ENCODE measurements at places on chromosomes 13 and 19.

- DNase-seq, result no peak
Observed at GRCh38 chr19:16076958-16077611, 790 bp downstream of the TPM4 start.

GRCh38 chr13:95862408-95862807 lies 185.5 kb downstream of the DNAJC3 start:
- no peak for DNase-seq

DNA sequence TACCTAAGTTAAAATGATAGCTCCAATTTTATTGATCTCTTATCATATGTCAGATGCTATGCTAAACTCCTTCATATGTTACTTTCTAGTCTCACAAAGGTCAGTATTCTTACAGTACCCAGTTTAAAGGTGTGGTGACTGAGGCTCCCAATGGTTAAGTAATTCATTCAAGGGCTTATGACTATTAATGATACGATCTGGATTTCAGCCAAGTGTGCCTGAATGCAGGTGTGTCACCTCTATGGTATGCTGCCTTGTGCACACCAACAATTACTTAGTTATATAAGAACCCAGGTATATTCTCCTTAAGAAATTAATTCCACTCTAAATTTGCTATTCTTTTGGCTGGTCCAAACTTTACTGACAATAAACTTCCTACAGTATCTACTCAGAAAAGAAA lies 84.6 kb upstream of the TRPC4 start:
- DNase-seq, result no peak

- no peak for DNase-seq
Observed at GRCh38 chr19:58558623-58559274, 338 bp upstream of the UBE2M start.

GRCh38 chr19:49017666-49018351 lies 918 bp upstream of the LHB start:
- no peak for DNase-seq

DNA sequence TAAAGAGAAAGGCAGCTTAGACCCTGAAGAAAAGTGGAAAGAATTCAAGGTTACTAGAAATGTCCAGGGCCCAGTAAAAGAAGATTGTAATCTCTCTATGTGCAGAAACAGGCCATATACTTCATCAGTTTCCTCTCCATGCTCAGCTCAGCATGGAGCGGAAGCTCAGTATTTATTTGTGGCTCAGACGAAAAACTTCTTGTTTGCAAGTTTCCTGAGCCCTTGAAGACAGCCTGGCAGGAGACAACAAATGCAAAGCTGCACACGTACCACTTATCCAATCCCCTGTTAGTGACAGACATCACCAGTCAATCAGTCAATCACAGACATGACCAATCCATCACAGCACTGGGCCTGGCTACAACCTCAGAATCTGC lies 8.1 kb upstream of the KLF2 start:
- DNase-seq, result no peak

DNA sequence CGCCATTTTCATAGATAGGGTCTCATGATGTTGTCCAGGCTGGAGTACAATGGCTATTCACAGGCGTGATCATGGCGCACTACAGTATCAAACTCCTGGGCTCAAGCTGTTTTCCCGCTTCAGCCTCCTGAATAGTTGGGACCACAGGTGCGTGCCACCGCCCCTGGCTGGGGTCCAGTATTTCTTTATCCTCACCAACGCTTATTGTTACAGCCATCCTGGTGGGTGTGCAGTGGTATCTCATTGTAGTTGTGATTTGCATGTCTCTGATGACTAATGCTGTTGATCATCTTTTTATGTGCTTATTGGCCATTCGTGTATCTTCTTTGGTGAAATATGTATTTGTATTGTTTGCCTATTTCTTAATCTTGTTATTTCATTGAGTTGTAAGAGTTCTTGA lies 49.0 kb downstream of the SIPA1L3 start:
- no peak for DNase-seq

DNA sequence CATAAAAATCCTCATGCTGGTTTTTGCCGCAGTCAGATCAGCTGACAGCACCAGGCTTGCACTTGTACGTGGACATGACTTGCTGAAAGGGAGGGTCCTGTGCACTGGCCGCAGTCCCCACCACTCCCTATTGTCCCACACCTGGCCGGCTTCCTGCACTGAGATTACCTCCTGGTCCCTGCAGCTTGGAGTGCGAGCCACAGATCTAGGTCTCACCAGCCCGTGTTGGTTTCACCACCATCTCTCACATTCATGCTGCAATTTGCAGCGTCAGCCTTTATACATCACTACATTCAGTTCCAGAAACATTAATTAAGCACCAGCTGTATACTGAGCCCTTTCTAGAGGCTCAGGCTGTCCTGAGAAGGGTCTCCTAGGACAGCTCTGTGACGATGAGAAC lies 15.0 kb upstream of the CD22 start:
- DNase-seq, result no peak

DNA sequence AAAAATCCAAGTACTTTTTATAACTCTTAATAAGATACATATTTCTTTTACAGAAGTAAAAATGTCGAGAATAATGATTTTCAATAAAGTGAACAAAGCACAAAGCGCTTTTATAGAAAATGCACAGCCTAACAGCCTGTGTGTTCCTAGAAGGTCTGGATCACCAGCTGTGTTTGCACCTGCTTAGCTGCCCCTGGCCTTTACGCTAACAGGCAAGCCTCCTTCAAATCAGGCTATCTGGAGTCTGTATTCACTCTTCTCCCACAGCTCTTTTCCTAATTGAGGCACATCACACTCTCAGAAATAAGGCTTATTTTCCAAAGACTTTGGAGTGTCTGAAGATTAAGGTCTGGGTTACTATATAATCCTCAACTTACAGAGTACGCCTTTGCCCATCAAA lies 183.1 kb downstream of the LHFPL6 start:
- DNase-seq, result no peak

GRCh38 chr13:47133011-47133445 lies 236.2 kb upstream of the HTR2A start:
- DNase-seq, result no peak

DNA sequence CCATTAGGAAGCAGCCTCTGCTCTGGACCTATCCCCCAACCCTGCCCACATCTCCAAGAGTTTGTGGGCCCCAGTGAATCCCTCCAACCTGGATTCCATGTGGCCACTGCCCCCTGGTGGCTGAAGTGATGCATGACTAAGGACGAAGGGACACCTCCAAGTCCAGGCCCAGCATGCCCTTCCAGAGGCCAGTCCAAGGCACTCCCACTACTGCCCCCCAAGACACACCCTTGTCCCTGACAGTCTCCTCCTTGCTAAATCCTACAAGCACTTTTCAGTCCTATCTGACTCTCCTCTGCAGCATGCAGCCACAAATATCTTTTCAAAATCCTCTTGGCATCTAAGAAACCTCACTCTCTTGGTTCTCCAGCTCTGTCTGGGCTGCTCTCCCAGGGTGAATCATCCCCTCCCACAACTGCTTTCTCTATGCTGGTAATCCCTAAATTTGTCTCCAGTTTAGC lies 33.0 kb downstream of the DEDD2 start:
- DNase-seq, result peak; percentile 64

DNA sequence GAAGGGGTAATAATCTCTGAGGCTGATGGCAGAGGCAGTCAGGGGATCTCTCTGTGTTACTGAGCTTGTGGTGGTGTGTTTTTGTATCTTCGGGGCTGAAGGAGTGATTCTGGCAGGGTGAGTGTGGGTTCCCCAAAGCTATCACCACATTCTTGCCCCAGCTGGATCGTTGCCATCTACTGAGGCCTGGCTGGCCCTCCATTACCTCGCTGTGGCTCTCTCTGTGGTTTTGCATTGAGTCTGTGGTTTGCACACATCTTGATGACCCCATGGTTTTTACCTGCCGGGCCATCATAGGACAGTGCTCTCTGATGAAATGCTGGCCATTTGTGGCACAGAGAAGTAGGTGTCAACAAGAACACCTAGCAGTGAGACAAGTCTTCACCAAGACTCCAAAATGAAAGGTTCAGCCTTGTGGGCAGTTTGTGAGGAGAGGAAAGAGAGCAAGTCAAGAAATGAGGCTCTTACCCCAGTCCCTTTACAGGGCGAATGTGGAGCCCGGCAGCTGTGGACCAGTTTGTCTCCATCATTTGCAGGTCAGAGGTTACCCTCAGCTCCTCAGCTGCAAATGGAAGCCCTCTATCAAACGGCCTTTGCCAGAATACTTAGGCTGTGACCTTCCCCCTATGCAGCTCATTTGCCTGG lies 69.0 kb upstream of the NPAS1 start:
- no peak for DNase-seq

GRCh38 chr19:16319481-16319880 lies 5.1 kb upstream of the KLF2 start:
- DNase-seq, result no peak

- no peak for DNase-seq
Observed at GRCh38 chr19:32865326-32865725, 4.2 kb downstream of the SLC7A9 start.

DNA sequence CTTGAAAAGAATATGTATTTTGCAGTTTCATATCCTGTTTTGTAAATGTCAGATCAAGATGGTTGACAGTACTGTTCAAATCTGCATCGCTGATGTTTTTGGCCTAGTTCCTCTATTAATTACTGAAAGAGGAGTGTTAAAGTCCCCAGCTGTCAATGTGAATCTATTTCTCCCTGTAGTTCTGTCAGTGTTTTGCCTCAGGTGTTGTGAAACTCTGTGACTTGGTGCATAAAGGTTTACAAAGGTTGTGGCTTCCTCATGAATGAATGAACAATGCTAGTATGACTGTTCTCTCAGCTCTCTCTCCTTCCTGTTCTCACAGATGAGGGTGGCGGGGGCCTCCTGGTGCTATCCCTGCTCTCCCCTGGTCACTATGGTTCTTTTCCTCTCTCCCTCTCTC lies 142.4 kb downstream of the MYCBP2 start:
- DNase-seq, result no peak

DNA sequence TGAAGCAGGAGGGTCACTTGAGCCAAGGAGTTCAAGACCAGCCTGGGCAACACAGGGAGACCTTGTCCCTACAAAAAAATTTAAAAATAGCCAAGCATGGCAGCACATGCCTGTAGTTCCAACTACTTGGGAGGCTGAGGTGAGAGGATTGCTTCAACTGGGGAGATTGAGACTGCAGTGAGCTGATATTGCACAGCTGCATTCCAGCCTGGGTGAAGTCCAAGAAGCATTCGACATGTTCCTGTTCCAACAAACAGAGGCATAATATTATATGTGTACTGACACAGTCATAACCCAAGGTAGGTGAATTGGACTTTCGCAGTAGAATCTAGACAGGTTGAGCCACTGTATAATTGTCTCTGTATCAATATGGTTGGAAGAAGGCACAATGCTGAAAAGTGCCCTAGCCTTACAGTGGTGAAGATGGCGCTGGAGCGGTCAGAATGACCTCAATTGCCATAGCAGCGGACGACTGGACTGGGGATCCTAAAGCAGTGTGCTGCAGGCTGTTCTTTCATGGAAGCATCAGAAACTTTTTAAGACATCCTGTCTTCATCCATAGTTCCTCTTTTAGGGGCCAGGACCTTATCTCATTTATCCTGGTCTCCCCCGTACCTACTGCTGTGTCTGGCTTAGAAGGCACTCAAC lies 112.0 kb upstream of the CLDN10 start:
- no peak for DNase-seq

DNA sequence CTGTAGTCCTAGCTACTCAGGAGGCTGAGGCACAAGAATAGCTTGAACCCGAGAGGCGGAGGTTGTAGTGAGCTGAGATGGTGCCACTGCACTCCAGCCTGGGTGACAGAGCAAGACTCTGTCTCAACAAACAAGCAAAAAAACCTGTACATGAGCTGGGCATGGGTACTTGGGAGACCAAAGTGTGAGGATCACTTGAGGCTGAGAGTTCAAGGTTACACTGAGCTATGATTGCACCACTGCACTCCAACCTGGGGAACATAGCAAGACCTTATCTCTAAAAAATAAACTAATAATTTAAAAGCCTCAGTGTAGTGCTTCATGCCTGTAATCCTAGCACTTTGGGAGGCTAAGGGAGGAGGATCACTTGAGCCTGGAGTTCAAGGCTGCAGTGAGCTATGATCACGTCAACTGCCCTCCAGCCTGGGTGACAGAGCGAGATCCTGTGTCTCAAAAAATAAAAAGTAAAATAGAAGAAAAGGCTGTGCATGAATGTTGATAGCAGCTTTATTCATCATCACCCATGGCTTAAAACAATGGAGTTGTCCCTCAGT lies 12.3 kb upstream of the DOCK6 start:
- no peak for DNase-seq

GRCh38 chr19:58021541-58022282 lies 12.1 kb upstream of the ZSCAN1 start:
- DNase-seq, result peak; percentile 40
